ENCODE measurements at places on chromosomes 1 and 21.

DNA sequence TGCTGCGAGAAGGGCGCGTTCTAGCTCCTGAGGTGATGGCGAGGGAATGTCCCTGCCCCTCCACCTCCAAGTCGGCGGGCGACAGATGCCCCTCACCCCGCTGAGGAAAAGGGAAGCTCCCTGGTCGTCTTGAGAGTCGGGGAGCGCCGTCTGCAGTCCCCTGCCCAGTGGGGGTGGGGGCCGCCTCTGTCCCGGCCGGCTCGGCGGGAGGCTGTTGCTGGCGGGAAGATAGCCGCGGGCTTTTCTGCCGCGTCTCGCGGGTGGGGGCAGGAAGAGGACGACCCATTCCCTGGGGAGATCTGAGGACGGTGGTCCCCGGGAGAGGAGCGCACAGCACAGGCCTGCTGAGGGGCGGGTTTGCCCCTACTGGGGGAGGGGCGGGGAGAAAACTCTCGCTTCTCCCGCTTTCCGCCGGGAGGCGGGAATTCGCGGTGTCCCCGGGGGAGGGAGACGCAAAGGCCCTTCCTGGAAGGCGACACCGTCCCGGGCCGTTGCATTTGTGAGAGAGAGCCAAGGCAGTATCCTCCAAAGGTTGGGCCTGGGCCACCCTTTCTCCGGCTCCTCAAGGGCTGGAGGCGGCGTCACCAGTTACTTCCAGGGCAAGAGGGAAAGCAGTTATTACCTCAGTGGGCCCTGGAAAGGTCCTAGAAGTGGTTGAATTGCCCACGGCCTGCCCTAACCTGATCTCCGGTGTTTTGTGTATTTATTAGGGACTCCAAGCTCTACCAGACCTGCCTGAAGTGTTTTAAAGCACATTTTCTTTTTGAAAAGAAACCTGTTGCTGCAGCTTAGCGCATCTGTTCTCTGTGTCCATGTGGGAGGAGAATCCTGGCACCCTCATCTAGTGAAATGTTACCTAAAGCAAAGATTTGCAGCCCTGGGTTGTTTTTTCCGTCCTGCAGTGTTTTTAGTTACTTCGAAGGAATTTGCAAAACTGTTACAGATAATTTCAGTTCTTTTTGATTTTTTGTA, 648 bp downstream of the S100PBP start:
- DNase-seq, result peak; percentile 58

- DNase-seq, result peak; percentile 18
Observed at GRCh38 chr1:243575070-243575469, 275.0 kb downstream of the AKT3 start.

DNA sequence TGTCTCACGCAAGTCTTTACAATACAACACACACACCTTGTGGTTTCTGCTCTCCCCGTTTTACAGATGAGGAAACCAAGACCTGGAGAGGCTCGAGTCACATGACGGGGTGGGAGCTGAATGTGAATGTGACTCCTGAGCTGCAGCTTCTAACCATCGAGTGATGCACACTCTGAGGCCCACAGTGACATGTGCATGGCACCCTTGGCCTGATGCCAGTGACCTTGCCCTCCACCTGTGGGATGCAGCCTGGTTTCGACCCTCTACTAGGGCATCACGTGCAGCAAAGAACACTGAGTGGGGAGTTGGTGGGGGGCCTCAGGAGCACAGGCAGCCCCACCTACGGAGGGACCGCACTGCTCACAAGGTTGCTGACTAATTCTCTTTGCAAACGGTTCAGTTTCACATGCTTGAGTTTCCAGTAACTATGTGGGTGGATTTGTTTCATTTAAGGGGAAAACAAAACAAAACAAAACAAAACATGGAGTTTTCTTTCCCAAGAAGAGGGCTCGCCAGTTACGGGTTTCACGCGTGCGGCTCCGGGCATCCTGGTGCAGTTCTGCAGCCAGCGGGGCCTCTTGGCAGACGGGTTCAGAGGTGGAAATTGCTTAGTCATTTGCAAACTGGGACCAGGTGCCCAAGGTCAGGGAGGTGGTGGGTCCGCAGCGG, 22.9 kb downstream of the SPSB1 start:
- no peak for DNase-seq

- DNase-seq, result no peak
Observed at GRCh38 chr1:26839339-26839722, 12.8 kb downstream of the ZDHHC18 start.

DNA sequence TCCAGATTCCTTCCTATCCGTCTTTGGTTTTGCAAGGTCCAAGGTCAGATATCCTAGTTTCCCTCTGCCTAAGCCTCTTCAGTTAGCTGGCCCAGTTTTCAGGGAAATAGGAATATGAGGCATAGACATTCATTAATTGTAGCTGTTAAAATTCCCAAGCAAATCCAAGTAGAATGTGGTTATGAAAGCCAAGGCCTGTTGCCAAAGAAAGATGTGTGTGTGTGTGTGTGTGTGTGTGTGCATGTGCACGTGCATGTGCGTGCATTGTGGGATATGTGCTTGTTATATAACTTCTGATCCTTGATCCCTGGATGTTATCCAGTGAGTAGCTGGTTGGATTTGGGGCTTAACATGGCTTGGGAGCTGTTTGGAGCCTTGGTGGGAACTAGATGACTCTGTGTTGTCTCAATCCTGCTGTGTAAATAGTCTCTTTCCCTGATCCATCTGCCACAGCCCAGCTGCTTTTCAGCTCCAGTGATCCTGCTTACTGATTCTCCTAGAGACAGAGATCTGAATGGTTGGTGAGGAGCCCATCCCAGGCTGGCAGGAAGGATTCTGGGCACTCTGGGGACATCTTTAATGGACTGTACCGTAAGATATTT, 70.6 kb upstream of the GCLM start:
- peak; percentile 62 for DNase-seq

GRCh38 chr1:162666006-162666645, 33.9 kb downstream of the DDR2 start:
- no peak for DNase-seq

GRCh38 chr1:40915581-40915980, 53.4 kb upstream of the CITED4 start:
- no peak for DNase-seq

DNA sequence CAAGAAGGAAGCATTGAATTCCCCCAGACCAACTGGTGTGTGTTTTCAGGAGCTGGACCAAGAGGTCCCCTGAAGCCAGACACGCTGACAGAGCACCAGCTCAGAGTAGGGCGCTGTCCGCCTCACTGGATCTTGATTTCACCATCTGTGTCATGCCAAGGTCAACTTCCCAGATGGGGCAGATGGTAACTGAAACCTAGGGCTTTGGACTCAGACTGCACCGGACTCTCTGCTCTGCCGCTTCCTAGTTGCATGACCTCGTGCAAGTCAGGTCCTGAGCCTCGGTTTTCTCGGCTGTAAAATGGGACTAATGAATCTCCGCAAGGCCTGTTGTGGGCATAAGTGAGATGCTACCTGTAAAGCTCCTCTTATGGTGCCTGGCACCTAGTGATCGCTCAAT, 17.9 kb upstream of the CASZ1 start:
- DNase-seq, result no peak

DNA sequence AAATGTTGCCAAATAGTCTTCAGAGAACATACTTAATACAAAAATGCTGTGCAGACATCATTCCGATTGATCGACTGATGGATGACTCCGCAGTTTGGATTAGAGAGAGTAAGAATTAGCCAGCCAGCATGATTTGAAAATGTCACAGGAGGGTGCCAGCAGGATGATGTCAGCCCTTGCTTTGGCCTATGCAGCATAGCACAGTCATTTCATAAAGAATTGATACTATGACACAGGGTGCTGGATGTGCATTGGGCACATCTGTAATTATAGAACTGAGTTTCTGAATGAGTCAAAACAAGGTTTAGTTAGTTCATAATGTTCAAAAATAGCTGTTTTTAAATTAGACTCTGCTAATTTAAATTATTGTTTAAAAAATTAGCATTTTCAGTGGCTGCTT, 21.6 kb upstream of the TRAF5 start:
- DNase-seq, result no peak

DNA sequence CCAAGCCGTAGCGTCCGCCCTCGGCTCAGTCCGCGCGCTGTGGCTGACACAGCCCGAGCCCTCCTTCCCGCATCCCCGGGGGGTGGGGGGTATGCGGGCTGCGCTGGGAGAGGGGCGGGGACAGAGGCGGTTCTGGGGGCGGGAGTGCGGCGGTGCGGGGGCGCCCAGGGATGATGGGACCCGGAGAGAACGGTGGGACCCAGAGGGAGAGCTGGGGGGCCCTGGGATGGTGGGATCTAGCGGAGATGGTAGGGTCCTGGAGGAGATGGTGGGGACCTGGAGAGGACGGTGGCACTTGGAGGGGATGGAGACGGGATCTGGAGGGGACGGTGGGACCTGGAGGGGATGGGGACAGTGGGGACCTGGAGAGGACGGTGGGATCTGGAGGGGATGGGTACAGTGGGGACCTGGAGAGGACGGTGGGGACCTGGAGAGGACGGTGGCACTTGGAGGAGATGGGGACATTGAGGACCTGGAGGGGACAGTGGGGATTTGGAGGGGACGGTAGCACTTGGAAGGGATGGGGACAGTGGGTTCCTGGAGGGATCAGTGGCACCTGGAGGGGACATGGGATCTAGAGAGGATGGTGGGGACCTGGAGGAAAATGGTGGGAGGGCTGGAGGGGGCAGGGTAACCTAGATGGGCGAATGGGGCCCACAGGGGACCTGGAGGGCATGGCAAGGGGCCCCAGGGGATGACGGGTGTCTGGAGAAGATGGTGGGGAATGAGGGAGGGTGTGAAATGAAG, 477 bp downstream of the SNAP47 start:
- DNase-seq, result no peak

DNA sequence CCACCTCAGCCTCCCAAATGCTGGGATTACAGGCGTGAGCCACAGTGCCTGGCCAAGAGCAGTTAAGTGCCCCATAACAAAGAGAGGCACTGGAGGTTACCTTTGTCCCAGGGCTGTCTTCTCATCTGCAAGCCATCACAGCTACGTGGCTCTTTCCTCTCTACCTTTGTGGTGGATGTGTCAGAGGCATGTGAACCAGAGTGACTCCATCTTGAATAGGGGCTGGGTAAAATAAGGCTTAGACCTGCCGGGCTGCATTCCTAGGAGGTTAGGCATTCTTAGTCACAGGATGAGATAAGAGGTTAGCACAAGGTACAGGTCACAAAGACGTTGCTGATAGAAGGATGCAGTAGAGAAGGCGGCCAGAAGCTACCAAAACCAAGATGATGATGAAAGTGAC, 59.4 kb upstream of the POU2F1 start:
- DNase-seq, result no peak

GRCh38 chr1:64745181-64745985, 508 bp downstream of the RAVER2 start:
- DNase-seq, result peak; percentile 35

DNA sequence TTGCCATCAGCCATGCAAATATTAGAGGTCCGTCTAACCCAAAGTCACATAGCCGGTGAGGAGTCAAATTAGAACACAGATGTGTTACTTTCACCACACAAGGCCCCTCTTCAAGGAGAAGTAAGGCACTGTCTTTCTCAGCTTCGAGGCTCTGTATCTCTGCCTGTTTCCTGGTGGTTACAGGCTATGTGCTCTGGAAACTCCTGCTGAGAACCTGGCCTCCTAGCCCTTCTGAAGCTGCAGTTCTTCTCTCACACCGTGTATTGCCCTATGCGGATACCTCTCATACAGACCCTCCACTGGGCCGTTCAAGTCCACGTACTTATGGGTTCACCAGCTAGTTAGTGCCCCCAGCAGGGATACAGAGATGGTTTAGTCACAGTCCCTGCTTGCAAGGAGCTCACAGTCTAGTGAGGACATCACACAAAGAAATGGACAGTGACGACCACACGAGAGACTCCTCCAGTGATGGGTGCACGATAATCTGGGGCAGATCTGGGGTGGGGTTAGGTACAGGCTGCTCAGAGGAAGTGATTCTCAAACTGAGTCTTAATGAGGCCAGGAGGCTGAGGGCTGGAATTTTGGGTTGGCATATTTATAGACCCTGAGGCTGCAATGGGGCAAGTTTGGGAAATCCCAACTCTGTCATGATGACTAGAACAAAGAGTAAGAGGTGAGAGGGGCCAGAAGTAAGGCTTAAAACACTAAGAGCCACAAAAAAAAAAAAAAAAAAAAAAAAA, 22.8 kb upstream of the ELOA start:
- no peak for DNase-seq

- DNase-seq, result no peak
Observed at GRCh38 chr21:45033791-45034555, 40.4 kb upstream of the ADARB1 start.

GRCh38 chr1:233393926-233394680, 66.6 kb downstream of the MAP3K21 start:
- no peak for DNase-seq

- no peak for DNase-seq
Observed at GRCh38 chr1:200786788-200787187, 48.1 kb downstream of the CAMSAP2 start.

DNA sequence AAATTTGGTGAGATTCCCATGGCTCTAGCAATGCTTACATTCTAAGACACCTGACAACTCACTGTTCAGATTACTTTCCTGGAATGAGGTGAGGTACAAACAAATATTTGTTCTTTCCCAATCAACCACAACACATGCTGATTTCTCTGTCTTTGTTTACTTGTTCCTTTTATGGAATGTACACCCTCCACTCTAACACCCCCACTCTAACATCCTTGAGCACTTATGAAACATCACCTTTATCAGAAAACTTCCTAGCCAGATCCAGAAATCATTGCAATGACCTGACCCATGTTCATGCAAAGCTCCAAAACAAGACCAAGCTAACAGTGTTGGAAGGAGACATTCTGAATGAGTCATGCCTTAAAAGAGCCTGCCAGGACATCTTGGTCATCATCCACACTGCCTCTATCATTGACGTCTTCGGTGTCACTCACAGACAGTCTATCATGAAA, 35.5 kb downstream of the HSD3B1 start:
- no peak for DNase-seq

- DNase-seq, result no peak
Observed at GRCh38 chr1:30648408-30649000, 74.9 kb downstream of the MATN1 start.

DNA sequence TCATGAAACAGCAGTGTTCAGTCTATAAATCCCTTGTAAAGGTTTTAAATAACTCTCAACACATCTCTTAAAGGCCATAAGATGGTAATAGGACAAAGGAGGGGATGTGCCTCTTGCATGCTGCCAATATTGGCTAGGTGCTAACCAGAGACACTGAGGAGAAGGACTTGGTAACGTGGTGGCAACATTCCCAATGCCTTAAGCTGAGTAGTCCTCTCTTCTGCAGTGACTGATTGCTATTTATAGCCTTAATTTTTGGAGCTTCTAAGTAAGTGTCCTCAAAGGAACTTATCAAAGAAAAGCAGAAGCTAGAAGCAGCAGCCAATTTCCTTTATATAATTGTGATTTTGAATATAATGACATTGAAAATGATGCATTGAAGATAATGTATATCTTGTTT, 63.0 kb downstream of the DPT start:
- no peak for DNase-seq
